ENCODE measurements at places on chromosomes 1 and 21.
A peak's percentile ranks its signal among the peaks of the same experiment; 100 is the strongest.

DNA sequence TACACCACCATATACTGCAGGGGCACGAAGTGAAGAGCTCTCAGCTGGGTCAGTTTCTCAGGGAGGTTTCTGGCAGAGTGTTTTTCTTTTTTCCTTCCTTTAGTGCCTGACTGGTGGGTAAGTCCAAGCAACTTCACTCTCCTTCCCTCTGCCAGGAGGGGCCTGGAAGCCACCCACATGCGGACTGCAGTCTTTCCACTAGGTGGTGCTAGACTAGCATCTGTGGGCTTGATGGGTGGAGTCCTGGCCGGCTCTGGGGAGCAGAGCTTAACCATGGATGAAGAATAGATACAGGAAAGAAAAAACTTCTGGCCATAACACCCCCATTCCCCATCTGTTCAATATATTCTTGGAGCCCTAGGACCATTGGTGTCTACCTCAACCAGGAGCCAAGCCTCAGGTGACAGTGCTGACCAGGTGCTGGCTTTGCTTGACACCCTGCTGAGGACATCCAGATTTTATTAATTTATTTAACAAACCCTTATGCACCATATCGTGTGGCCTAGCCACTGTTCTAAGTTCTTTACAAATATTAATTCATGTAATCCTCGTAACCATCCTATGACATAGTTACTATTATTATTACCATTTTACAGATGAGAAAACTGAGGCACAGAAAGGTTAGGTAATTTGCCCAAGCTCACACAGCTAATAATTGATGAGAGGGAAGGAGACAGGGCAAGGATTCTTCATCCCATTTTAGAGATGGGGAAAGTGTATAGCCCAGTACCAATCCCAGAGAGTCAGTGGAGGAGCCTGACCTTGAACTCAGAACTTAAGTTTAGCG lies 126.7 kb upstream of the CSF3R start:
- peak; percentile 83 for DNase-seq

DNA sequence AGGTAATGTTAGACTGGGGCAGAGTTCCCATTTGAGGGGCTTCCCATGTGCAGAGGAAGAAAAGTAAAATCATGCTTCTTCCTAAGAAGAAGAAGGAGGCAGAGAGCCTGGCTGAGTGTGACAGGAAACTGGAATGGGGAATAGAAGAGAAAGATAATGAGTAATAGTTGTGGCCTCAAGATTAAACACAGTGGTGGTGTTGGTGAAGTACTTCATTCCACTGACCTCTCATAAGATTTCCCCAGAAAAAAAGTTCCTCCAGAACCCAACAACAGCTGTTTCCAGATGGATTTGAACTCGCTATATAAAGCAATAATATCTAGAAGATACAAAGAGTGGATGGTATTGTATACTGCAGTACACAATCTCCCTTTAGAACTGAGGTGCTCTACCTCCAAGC lies 13.0 kb downstream of the RGS1 start:
- DNase-seq: no peak

- no peak for DNase-seq
Measured at GRCh38 chr1:156033011-156033410, 12.3 kb upstream of the SSR2 start.

DNA sequence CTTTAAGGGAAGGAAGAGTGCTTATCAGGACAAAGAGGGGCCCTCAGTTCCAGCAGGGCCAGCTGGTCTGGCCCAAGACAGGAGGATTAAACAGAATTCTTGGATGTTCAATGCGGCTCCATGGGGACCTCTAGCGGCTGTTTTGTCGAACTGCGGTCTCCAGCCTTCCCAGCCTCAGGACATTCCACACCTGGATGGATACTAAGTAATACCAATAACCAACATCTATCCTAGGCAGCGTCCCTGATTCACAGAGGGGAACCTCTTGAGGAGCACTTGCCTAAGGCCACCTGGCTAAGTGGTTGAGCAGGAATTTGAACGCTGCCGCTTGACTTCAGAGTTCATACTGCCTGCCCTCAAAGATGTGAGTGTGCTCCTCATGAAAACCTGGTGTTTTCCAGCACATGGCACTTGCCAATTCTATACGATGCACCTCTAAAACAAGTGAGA lies 15.5 kb upstream of the CD247 start:
- no peak for DNase-seq

DNA sequence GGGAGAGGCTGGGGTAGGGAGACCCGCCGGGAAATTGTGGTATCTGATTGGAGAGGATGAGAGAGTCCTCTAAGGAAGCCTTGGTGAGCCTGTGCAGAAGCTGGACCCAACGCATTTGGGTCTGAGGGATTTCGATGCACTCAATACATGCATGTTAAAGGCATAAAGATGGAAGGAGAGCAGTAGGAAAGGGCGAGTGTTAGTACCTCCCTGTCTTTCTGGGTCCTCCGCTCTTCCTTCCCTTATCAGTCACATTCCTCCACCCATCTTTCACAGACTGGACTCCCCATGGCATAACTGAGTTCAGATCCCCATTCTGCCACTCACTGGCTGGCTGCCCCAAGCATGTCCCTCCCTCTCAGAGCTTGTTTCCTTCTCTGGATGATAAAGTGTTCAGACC lies 7.3 kb downstream of the RGS16 start:
- no peak for DNase-seq

DNA sequence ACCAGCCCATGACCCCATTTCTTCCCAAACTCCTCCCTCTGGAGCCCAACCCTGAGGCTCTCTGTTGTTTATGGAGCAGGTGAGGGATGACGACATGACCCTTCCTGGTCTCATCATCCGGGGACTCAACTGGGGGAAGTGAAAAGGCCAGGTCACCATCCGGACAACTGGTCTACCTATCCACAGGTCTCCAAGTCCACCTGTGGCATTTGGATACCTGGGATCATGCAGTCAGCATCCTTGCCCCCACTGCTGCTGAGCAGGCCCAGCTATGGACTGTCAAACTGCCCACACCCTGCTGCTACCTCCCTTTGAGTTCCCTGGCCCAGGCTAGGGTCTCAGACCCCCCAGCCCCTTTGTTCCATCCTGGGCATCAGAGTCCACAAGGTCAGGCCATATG lies 60.0 kb upstream of the LAPTM5 start:
- no peak for DNase-seq

- no peak for DNase-seq
Measured at GRCh38 chr21:32193098-32193465, 85.8 kb downstream of the MIS18A start.

DNA sequence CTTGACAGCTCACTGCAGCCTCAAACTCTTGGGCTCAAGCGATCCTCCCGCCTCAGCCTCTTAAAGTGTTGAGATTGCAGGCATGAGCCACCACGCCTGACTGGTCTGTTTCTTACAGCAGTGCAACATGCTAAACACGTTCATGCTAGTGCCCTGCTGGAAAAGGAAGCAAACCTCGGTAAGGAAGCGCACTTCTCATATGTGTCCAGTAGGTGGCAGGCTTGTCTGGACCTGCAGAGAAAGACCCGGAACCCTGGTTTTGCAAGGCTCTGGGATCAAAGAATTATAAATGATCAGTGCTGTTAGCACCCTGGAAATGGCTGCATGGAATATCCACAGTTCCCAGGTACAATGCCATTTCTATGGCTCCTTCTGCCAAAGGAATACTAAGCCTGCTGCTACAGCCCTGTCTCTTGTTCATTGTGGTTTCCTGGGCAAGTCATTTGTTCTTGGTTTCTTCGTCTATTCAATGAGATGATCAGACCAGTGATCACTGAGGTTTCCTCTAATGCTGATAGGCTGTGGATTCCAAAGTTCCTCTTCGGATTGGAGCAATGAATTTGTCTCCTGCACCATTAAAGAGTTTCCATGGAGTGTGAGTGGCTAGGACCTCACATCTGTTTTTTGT lies 15.9 kb downstream of the RNU5D-1 start:
- DNase-seq: peak; percentile 42

- DNase-seq: no peak
Measured at GRCh38 chr1:8661185-8662110, 156.0 kb downstream of the RERE start.

DNA sequence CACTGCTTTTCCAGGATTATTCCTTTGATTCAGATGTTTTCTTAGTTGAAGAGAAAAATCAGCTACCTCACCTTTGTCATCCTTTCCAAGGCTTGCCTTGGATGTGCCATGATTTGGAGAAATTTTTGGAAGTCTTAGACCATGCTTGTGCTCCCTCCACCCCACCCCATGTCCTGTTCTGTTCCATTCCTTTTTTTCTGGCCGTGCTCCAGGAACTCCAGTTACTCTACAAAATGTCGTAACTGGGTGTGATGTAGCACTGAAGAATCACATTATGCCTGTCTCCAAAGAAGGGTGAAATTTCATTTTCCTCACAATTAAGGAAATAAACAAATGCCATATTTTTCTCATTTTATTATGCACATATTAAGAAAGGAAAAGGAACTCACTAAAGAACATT lies 217.8 kb upstream of the ZRANB2 start:
- no peak for DNase-seq
